ENCODE measurements at places on chromosomes 5 and 9.

GRCh38 chr5:60883229-60883628 is 39.2 kb upstream of the ELOVL7 start:
- no peak for DNase-seq

- DNase-seq, result peak; percentile 55
Observed at GRCh38 chr9:134187891-134188385, 23.6 kb upstream of the RNU6ATAC start.

- DNase-seq, result no peak
Observed at GRCh38 chr5:179930788-179931473, 23.2 kb upstream of the TBC1D9B start.

- no peak for DNase-seq
Observed at GRCh38 chr9:84756171-84756570, 86.6 kb downstream of the NTRK2 start.

DNA sequence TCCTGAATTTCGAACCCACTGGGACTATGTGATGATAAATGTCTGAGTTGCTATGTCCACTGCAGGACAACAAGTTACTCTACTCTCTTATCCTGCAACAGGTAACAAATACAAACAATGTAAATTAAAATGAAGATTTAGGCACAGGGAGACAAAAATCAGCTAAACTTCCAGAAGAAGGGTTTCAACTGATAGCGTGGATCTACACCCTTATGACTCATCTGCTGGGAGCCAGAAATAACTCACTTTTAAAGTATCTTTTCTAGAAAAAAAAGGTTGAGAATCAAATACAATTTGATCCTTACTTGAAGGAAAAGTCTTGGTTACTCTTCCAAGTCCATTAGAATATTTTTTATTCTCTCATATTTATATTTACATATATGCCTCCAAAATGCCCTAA is 21.4 kb downstream of the PJA2 start:
- no peak for DNase-seq

GRCh38 chr9:114823441-114823840 is 17.6 kb upstream of the TNFSF15 start:
- DNase-seq, result no peak

GRCh38 chr5:148740966-148741742 is 85.3 kb upstream of the ADRB2 start:
- DNase-seq, result no peak

DNA sequence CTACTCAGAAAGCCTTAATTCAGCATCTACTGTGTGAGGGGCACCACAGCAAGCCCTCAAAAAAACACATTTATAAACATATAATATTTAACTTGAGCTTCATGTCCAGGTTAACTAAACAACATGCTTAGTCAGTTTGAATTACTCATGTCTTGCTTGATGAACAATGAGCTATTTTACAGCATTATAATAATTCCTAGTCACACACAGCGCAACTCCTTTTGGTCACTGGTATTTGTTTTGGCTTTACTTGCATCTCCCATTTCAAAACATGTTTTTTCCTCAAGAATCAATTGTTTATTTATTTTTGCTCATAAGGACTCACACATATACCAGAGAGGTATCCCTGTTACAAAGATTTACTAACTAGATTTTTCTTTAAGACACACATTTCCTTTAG is 616.7 kb upstream of the DAB2 start:
- no peak for DNase-seq

DNA sequence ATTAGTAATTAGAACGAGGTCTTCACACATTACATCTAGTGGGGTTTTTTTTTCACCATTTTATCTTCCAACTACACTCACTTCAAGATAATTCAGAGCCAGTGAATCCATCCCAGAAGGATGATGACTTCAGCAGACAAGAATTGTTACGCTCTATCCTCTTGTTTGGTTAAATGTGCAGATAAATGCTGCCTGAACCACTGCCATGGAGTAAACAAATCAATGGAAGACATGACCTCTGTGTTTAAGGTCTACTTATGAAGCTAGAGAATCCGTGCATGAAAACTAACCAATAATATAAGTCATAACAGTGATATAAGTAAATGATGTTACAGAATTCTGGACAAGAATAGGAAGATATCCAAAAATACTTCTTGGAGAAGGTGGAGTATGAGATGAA is 602.6 kb downstream of the TLR4 start:
- DNase-seq, result no peak

- DNase-seq, result no peak
Observed at GRCh38 chr5:8700222-8700621, 831.3 kb downstream of the MTRR start.

- no peak for DNase-seq
Observed at GRCh38 chr5:110909415-110909814, 162.1 kb upstream of the TSLP start.

- no peak for DNase-seq
Observed at GRCh38 chr5:140055152-140055551, 12.1 kb upstream of the NRG2 start.

DNA sequence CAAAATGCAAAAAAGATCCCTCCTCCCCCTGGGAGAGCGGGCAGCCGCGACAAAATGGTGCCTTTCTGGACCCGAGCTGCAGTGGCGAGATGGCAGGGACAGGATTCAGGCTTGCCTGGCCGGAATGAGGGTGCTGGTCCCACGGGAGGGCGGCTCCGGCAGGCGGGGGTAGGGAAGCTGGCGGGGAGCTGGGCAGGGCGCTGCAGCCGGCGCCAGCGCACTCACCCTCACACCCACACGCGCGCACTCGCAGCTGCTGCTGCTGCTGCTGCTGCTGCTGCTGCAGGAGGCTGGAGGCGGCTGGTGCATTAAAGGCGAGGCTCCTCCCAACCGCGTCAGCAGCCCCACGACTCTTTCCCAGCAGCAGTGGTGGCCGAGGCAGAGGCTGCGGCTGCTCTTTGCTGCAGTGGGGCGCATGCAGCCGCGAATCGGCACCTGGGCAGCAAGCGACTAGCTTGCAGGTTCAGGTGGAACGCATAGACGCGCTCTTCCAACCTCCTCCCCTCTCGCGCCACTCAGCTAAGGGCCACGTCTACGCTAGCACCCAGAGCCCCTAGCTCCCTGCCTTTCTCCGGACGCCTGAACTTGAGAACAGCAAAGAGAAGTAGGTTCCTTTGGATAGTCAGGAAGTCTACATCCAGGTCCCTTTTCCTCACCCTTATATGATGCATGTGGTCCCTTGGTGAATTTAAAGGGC is at the start of gene PPP2R2B:
TSS of gene PPP2R2B (minus strand) at position 282 of the 697 bp plus-strand sequence.
- peak; percentile 64 for DNase-seq

GRCh38 chr5:173331287-173331686 is 3.1 kb upstream of the STC2 start:
- DNase-seq, result no peak

- DNase-seq, result no peak
Observed at GRCh38 chr5:12022444-12022843, 118.2 kb upstream of the CTNND2 start.

GRCh38 chr9:134369416-134370212 is 43.4 kb downstream of the RXRA start:
- DNase-seq, result no peak

GRCh38 chr9:106921341-106921899 is 58.5 kb downstream of the ZNF462 start:
- no peak for DNase-seq

DNA sequence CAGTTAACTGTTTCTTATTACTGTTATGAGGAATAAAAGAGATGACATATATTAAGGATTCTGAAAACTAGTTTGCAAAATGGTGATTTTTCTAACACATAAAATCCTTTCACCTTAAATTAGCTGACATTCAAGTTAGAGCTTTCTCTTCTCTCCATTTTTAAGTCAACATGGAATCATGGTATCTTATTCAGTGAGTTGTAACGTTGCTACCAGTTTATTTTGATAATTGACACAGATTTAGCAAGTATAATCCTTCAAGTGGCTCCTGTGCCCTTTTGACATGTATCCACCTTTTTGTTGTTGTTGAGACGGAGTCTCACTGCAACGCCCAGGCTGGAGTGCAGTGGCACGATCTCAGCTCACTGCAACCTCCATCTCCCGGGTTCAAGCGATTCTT is 58.5 kb downstream of the CSNK1A1 start:
- DNase-seq, result no peak

- no peak for DNase-seq
Observed at GRCh38 chr9:130143958-130144366, 28.2 kb upstream of the NCS1 start.

DNA sequence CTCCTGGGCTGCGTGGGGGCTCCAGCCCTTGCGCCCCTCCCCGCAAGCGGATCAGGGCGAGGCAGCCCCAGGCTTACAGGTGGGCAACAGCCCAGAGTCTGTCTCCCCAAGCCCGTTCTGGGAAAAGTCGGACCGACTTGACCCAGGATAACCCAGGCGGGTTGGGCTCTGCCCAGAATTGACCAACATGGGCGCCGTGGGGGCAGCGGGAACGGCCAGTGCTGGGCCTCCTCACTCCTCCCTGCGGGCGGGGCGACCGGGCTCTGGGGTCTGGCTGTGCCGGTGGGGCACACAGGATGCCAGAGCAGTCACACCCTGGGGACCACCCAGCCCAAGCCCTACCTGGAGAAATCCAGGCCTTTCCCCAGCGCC is 15.3 kb upstream of the SYNPO start:
- no peak for DNase-seq

GRCh38 chr9:134474055-134474370 is 147.8 kb downstream of the RXRA start:
- no peak for DNase-seq

DNA sequence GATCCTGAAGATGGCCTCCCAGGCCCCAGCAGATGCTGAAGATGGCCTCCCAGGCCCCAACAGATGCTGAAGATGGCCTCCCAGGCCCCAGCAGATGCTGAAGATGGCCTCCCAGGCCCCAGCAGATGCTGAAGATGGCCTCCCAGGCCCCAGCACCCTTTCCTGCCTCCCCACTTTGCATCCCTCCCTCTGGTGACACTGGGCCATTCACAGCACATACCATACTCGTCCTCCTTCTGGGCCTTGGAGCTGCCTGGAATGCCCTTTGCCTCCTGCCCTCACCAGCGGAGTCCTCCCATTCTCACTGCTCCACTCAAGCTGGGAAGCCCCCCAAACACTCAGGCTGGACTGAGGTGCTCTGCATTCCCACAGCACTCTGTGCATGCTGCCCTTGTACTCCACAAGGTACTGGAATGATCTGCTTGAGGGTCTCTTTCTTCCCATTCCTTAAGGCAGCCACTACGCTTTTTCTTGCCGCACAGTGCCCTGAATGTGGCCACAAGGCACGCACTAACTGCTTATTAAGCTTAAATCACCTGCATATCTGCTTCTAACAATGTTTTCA is 550.0 kb downstream of the BNC2 start:
- no peak for DNase-seq

DNA sequence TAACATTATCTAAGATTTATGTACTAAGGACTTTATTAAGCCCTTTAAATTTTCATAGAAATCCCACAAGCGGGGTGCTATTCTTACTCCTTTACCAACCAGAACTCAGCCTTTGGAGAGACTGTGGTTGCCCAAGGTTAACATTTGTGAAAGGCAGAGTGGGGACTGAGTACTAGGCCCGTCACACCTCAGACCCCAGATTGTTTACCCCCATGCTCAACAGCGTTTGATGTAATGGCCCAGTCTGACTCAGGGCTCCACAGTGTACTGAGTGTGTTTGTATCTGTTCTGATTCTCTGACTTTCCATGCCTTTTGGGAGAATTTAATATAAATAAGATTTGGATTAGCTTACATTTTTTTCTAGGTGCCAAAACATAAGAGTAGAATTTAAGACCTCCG is 110.0 kb downstream of the GAS1 start:
- DNase-seq, result no peak

DNA sequence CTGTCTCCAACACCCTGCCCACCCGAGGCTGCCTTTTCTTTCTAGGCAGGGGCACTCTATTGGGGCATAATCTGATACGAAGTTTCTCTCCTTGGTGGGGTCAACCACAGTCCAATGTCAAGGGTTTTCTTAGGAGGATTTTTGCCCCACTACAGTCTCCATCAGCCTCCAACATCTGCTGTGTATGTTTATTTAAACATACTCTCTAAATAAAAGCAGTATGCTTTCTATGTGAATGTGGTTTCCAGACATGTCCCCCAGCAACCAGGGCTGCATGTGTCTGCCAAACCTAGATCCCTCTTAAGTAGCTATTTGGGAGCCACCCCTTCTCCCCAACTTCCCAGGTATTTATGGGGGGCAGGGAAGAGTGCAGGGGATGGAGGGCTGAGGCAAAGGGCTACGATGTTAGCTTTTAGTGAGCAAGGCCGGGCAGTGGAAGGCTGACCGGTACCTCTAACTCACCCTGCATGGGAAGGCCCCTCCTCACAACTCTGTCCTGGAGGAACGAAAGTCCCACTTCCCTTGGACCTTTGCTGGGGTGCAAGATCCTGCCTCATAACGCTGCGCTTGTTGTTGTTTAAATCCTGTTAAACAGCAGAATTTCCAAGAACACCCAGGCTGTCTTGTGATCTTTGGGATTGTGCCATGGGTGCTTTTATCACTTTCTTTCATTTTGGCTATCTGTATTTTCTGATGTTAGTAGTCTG is 75.4 kb downstream of the NREP start:
- DNase-seq, result no peak

- DNase-seq, result no peak
Observed at GRCh38 chr5:99088309-99088708, 159.5 kb upstream of the CHD1 start.

DNA sequence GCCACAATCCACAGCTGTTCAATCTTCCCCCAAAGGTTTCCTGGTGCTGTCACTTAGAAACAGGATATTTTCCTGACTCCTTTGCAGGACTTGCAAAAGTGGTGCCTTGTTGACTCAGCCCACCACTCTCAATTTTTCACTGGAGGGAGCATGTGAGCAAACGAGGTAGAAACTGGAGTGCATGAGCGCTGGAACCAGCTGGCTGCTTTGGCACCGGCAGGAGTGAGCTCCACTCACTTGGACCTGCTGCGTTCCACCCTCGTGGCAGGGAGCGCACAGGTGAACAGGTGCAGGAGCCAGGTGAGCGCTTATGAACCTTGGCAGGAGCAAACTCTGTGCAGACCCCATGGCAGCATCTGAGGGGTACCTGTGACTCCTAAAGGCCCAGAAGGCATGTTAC is 364.1 kb upstream of the RORB start:
- DNase-seq, result no peak

GRCh38 chr9:91395106-91395552 is 28.5 kb downstream of the NFIL3 start:
- DNase-seq, result no peak

GRCh38 chr9:16485160-16485559 is 385.3 kb downstream of the BNC2 start:
- DNase-seq, result no peak

DNA sequence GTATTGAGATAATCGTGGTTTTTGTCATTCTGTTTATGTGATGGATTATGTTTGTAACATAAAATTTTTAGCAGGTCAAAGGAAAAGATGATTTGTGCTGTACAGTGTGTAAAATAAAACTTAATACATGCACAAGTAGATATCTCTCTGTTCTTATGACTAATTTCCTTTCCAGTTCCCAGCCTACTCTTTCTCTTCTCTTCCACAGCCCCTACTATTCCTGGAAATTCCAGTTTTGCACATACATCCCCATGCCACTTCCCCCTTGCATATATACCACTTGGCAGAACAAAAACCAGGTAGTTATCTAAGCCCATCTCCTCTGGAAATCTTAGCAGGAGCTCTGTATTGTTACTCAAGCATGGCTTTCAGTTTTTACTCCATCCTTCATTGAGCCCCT is 20.2 kb downstream of the TEK start:
- DNase-seq, result no peak

- no peak for DNase-seq
Observed at GRCh38 chr5:157219491-157220271, 39.0 kb downstream of the ITK start.
